Osteoblast (primary cell): ENCODE measurements at places on chromosomes 3 and 15. TPM values are rescaled to one million over a fixed set of nuclear protein-coding genes. Genes with fewer than 3 reads are reported as not detected.

DNA sequence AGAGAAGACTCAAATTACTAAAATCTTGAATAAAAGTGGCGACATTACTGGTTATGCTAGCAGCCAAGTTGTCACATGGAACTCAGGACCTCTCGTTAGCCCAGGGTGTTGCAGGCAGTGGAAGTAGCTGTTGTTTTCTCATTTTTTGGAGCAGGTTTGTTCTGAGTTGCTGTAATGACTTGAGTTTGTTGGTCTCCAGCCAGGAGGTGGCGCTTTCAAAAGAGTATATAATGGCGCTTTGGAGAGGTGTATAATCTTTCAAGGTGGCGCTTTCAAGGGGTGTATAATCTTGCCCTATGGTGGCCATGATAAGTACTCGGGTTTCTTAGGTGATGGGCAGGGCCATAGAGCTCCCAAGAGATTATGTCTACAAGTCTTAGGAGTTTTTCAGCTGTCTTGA is 632.7 kb downstream of the NTRK3 start:
- DNase-seq, result no peak

- DNase-seq, result no peak
These were observed 246.1 kb downstream of the ADAMTS17 start for GRCh38 chr15:100095541-100096247.

DNA sequence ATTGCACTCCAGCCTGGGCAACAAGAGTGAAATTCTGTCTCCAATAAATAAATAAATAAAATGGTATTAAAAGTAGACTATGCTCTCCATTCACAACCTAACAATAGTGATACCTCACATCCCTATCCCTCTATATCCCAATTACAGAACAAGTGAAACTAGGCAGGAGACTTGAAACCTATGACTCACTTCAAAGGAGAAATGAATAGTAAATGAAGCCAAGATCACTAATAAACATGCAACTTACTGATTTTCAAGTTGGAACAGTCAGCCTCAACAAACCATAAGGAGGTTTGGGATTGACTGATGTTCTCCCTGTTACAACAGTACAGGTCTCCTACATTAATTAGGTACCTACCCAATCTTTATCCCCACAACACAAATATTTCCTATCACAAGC is 103.4 kb downstream of the GSK3B start:
- no peak for DNase-seq

The GPR149 gene
- not detected in 2 replicates for total RNA-seq

The TRIM42 gene
- total RNA-seq, result not detected in 2 replicates

The RETNLB gene
- not detected in 2 replicates for total RNA-seq

The RTP3 gene
- total RNA-seq, result not detected in 2 replicates
